Small intestine (tissue), 16 donors: ENCODE measurements at places on chromosomes 4 and X. TPM values are rescaled to one million over a fixed set of nuclear protein-coding genes. Genes with fewer than 3 reads are reported as not detected.
A peak's percentile ranks its signal among the peaks of the same experiment; 100 is the strongest.

DNA sequence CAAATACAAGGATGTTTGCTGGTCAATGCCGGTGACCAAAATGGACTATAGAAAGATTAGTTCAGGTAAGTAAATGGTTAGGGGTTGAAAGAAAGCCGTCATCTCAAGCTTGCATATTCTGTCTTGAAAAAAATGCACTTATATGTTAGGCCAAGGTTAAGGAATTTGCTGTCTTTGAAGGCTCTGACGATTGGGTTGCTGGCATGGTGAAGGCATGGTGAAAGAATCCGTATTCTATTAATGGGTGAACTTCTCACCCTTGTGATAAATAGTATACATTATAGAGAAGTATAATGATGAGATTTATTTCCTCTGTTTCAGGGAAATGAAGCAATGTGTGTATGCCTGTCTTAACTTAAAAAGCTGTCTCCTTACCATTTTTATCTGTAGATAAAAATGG lies 132.6 kb downstream of the ADGRL3 start:
- no peaks in the 10 kb centered on the region for H3K4me1 ChIP-seq
- no peak for DNase-seq
- no peak overlapping the region for H3K27ac ChIP-seq
- no peaks in the 10 kb centered on the region for H3K27me3 ChIP-seq
- no peaks in the 10 kb centered on the region for H3K36me3 ChIP-seq
- H3K4me3 ChIP-seq: no peak overlapping the region

ENPP6 gene
- 4.7 TPM for polyA plus RNA-seq

- H3K27me3 ChIP-seq: no peaks in the 10 kb centered on the region
- no peak for DNase-seq
- H3K36me3 ChIP-seq: no peaks in the 10 kb centered on the region
Measured at GRCh38 chr4:33058998-33059397, 2338.8 kb downstream of the PCDH7 start.

DNA sequence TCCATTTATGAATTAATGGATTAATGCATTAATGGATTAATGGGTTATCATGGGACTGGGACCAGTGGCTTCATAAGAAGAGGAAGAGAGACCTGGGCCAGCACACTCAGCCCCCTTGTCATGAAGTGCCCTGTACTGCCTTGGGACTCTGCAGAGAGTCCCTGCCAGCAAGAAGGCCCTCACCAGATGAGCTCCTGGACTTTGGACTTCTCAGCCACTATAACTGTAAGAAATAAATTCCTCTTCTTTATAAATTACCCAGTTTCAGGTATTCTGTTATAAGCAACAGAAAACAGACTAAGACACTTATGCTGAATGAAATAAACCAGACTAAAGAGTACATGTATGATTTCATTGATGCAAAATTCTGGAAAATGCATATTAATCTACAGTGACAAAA lies 119.4 kb upstream of the MSX1 start:
- no peak overlapping the region for H3K27ac ChIP-seq
- H3K4me3 ChIP-seq: no peak overlapping the region
- no peaks in the 10 kb centered on the region for H3K36me3 ChIP-seq
- H3K4me1 ChIP-seq: peaks cover 25% of the 10 kb centered on the region

GRCh38 chrX:21800344-21800770 lies 39.1 kb upstream of the MBTPS2 start:
- no peaks in the 10 kb centered on the region for H3K36me3 ChIP-seq
- no peak for DNase-seq
- H3K4me3 ChIP-seq: no peak overlapping the region
- no peaks in the 10 kb centered on the region for H3K4me1 ChIP-seq
- H3K27ac ChIP-seq: no peak overlapping the region

- no peaks in the 10 kb centered on the region for H3K27me3 ChIP-seq
- H3K4me1 ChIP-seq: no peaks in the 10 kb centered on the region
- no peak for DNase-seq
- no peak overlapping the region for H3K4me3 ChIP-seq
Measured at GRCh38 chrX:38850807-38851544, 49.7 kb downstream of the MID1IP1 start.

- H3K27ac ChIP-seq: no peak overlapping the region
- DNase-seq: no peak
- H3K27me3 ChIP-seq: no peaks in the 10 kb centered on the region
Measured at GRCh38 chrX:151370906-151371305, 26.1 kb upstream of the VMA21 start.

MAGT1 gene
- 9.7 TPM for polyA plus RNA-seq

UBE2D3 gene
- polyA plus RNA-seq: 249 TPM

SLC35A2 gene
- polyA plus RNA-seq: 9.7 TPM

TSC22D3 gene
- 85.6 TPM for polyA plus RNA-seq

DNA sequence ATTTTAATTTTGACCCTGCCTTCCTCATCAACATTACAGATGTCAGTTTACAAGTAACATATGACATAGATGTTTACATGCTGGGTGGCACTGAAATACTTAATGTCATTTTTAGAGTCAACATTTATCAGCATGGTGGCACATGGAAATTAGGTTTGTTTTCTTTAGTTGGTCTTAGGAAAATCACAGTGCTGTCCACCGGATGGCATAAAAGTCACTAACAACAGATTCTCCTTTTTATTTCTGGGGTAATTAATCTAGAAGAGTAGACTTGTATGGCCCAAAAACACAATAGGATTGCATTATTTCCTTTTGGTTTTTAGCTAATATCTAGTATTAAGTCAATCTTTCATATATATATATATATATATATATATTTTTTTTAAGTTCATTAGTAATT lies 88.6 kb upstream of the HHIP start:
- no peaks in the 10 kb centered on the region for H3K4me1 ChIP-seq
- no peak overlapping the region for H3K27ac ChIP-seq
- H3K27me3 ChIP-seq: no peaks in the 10 kb centered on the region
- H3K4me3 ChIP-seq: no peak overlapping the region
- DNase-seq: no peak

CFI gene
- 43.7 TPM for polyA plus RNA-seq

GRCh38 chrX:74492720-74493201 lies 71.5 kb downstream of the SLC16A2 start:
- no peak overlapping the region for H3K4me3 ChIP-seq
- DNase-seq: no peak
- H3K36me3 ChIP-seq: no peaks in the 10 kb centered on the region
- H3K27me3 ChIP-seq: no peaks in the 10 kb centered on the region
- H3K27ac ChIP-seq: no peak overlapping the region
- no peaks in the 10 kb centered on the region for H3K4me1 ChIP-seq

GRCh38 chr4:60911127-60911526 lies 289.0 kb upstream of the ADGRL3 start:
- H3K4me3 ChIP-seq: no peak overlapping the region
- H3K27ac ChIP-seq: no peak overlapping the region
- H3K27me3 ChIP-seq: no peaks in the 10 kb centered on the region
- no peaks in the 10 kb centered on the region for H3K36me3 ChIP-seq
- DNase-seq: no peak

PCDH19 gene
- 0.64 TPM for polyA plus RNA-seq

DNA sequence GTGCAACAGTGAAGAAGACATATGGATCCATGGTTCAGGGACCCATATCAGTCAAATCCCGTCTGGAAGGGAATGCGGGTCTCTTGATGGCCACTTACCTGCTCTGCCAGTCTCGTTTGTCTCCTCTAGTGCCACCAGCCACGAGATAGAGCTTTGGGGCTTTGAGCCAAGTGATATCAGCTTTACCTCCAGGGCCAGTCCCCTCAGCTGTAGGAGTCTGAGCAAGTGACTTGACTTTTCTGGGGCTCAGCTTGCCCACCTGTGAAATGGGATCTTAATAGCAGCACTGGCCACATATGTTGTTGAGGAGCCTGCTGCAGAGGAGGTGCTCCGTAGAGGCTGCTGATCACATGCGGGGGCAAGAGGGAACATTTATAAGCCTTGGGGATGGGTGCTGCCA lies 1.2 kb downstream of the SLC2A9 start:
- no peak for DNase-seq
- H3K4me3 ChIP-seq: peak overlapping the region; percentile 66
- H3K27ac ChIP-seq: peak overlapping the region; percentile 88
- H3K4me1 ChIP-seq: no peaks in the 10 kb centered on the region
- peaks cover 13% of the 10 kb centered on the region for H3K36me3 ChIP-seq
- H3K27me3 ChIP-seq: no peaks in the 10 kb centered on the region

DNA sequence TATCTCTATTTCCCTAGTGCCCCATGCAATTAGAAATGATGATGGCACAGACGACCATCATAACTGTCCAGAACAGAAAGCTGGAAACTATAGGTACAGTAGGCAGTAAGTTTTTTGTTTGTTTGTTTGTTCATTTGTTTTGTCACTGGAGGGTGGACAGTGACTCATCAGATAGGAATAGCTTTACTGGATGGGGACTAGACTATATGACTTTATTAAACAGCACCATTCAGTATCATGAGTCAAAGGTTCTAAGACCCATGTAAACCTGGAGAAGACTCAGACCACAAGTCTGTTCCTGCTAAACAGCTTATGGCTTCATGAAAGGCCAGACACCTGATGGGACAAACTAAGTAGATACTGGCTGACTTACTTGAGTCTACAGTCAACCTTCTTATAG lies 38.4 kb downstream of the PLAC1 start:
- H3K27me3 ChIP-seq: no peaks in the 10 kb centered on the region
- DNase-seq: no peak
- H3K27ac ChIP-seq: no peak overlapping the region
- no peak overlapping the region for H3K4me3 ChIP-seq
- no peaks in the 10 kb centered on the region for H3K36me3 ChIP-seq

- no peaks in the 10 kb centered on the region for H3K36me3 ChIP-seq
- no peak for DNase-seq
- H3K27me3 ChIP-seq: no peaks in the 10 kb centered on the region
- no peak overlapping the region for H3K27ac ChIP-seq
- no peak overlapping the region for H3K4me3 ChIP-seq
- H3K4me1 ChIP-seq: no peaks in the 10 kb centered on the region
Measured at GRCh38 chr4:95050980-95051701, 293.4 kb downstream of the BMPR1B start.

DCAF4L1 gene
- polyA plus RNA-seq: 0.24 TPM

DNA sequence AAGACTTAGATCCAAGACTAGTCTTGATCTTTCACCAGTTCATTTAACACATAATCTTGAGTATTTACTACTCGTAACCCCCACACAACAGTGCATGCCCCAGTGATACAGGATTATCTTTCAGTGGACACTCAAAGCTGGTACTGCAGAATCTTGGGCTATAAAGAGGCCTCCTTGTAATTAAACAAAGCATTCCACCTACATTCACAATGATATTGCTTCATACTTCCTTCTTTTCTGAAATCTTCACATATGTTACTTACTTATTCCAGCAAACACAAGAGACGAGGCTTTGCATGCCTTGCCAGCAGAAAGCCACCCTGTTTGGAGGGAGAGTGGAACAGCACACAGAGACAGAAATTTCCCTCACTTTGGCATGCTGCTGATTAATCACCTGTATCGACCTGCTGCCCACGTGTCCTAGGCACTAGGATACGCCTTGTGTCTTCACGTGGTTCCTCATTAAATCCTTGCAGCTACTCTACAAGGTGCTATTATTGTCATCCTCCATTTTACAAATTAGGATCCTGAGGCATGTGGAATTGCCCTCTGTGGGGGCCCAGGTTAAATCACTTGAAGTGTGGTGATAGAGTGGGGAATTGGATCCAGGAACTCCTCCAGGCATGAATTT lies 77.3 kb downstream of the FAM184B start:
- H3K27ac ChIP-seq: no peak overlapping the region
- peak; percentile 28 for DNase-seq
- no peaks in the 10 kb centered on the region for H3K36me3 ChIP-seq
- no peaks in the 10 kb centered on the region for H3K4me1 ChIP-seq

DNA sequence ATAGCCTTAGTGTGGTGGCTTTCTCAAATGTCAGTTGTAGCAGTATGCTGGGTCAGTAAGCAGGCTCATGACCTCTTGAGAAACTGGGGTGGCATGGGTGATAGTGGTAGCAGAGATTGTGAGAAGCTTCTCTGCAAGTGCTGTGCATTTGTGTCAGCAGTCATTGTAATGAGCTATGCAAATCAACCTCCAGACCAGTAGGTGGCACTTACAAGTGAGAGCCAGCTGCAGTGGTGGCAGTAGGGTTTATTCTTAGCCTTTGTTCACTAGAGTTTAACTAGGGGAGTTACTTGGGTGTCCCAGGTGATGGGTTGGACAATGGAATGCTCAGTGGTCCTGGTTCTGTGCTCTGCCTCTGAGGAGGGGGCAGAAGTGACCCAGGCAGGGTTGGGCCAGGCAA lies 818.7 kb downstream of the PCDH7 start:
- DNase-seq: no peak
- H3K4me1 ChIP-seq: no peaks in the 10 kb centered on the region
- no peaks in the 10 kb centered on the region for H3K36me3 ChIP-seq
- H3K4me3 ChIP-seq: no peak overlapping the region

DNA sequence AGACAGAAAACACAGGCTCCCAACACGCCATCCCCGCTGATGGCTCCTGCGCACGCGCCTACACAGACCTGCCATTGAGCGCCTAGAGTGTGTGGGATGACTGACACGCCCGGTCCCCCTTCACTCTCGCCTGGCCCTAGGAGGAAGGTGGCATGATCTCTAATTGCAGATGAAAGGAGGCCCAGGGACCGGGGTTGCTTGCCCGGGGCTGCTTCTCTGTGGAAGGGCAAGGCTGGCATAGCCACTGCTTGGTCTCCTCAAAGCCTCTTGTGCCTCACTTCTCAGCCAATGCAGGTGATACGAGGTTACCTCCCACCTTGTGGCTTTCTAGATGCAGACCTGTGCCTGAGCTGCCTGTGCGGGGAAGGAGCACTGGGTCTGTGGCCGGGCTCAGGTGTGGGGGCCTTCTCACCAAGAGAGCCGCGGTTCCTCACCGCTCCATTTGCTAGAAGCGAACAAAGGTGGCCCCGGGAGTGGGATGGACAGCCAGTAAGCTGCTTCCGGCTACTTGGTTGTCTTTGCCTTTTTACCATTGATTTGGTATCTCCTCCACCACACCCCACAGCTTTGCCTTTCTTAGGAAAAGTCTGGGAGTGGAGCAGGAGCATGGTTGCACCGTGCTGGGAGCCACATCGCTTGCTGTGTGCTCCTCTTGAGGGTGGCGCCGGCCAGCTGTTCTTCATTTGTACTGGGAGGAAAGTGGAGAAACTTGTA lies 47.0 kb downstream of the TBC1D14 start:
- H3K4me1 ChIP-seq: peaks cover 24% of the 10 kb centered on the region
- no peak overlapping the region for H3K4me3 ChIP-seq
- peak overlapping the region; percentile 29 for H3K27ac ChIP-seq

DNA sequence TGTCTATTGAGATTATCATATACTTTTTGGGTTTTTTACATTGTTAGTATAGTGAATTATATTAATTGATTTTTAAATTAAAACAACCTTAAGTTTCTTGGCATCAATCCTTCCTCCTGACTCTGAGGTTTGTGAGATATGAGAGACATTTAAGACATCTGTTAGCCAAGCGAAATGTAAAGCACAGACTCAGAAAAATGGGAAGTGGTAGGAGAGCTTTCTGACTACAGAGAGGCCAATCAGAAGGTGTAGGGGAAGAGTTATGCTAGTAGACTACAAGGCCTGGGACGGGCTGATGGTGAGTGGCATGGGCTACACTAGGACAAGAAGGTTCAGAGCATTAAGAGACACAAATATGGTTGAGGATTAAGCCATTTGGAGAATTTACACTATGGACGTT lies 255.4 kb downstream of the PRDM5 start:
- H3K36me3 ChIP-seq: no peaks in the 10 kb centered on the region
- DNase-seq: no peak
- no peak overlapping the region for H3K4me3 ChIP-seq

- no peak for DNase-seq
- no peaks in the 10 kb centered on the region for H3K27me3 ChIP-seq
- H3K4me1 ChIP-seq: no peaks in the 10 kb centered on the region
- H3K36me3 ChIP-seq: no peaks in the 10 kb centered on the region
- H3K4me3 ChIP-seq: no peak overlapping the region
- H3K27ac ChIP-seq: no peak overlapping the region
Measured at GRCh38 chr4:103845075-103845474, 125.3 kb upstream of the TACR3 start.

PALLD gene
- 42.9 TPM for polyA plus RNA-seq

GRCh38 chr4:76096076-76096475 lies 21.6 kb downstream of the ART3 start:
- H3K36me3 ChIP-seq: no peaks in the 10 kb centered on the region
- H3K27me3 ChIP-seq: no peaks in the 10 kb centered on the region
- H3K27ac ChIP-seq: no peak overlapping the region
- H3K4me3 ChIP-seq: no peak overlapping the region

BTC gene
- 1.4 TPM for polyA plus RNA-seq
